ENCODE measurements at places on chromosomes 2 and 18. TPM values are rescaled to one million over a fixed set of nuclear protein-coding genes. Genes with fewer than 3 reads are reported as not detected.

GRCh38 chr2:111062417-111062816 lies 58.3 kb upstream of the BCL2L11 start:
- DNase-seq, result no peak

GRCh38 chr18:61127714-61128467 lies 205.3 kb upstream of the CDH20 start:
- no peak for DNase-seq

DNA sequence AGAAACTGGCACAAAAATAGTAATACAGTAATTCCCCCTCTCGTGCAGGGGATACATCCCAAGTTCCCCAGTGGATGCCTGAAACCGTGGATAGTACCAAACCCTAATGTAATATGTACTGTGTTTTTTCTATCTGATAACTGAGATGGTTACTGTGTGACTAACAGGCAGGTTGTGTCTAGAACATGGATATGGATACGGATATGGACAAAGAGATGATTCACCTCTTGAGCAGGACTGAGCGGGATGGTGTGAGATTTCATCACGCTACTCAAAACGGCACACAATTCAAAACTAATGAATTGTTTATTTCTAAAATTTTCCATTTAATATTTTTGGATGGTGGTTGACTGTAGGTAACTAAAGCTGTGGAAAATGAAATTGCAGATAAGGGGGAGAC lies 3.4 kb downstream of the MBD1 start:
- no peak for DNase-seq

DNA sequence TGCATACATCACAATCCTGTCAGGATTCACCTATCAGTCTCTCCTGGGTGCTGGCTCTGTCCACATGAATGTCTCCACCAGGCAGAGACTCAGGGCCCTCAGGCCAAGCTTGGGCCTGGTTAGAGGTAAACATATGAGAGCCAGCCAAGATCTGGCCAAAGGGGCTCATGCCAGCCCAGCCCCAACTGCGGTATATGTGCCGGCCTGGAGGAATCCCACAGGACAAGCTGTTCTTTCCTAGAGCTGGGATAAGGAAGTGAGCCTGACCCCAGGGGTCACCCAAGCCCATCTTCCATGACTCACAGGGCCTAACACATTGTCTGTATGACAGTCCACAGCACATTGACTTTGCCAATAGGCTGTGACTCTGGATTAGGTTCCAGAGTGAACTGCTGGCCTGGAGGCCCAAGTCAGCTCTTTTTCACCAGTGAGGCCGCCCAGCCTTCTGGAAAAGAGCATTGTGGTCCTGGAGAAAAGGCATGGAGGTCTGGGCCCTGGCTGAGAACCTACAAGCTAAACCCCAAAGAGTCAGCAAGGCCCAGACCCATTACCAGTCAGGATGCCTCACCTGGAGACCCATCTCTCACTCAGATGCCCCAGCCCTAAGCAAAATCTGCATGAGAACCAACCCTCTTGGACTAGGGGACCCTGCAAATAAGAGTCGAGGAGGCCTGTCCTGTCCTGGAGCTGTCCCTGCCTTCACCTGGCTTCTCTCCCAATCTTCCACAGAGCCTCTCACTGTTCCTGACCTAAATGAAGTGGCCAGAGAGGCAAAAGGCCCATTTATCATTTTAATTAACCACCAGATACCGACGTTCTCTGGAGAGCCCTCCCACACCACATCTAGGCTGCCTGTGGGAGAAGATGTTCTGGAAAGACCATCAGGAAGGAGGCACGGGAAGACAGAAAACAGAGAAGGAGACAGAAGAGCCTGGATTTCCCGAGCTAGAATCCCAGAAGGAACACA lies 120.9 kb upstream of the PKDCC start:
- no peak for DNase-seq

DNA sequence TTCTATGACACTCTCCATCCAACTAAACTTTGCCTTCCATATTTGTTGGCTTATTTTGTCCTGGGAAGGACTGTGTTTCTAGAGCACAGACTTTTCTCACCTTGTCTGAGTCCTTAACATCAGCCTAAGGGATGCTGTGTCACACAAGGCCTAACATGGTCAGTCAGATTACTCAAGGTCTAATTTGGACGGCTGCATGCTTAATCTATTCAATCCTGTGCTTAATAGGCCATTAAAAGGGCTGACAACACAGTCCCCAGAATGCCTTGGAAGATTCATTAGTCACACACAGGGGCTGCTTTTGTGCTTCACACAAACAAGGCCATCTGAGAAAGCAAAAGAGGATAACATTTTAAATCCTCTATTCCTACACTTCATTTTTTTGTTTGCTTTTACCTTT lies 84.0 kb downstream of the DYNAP start:
- DNase-seq, result peak; percentile 40

DNA sequence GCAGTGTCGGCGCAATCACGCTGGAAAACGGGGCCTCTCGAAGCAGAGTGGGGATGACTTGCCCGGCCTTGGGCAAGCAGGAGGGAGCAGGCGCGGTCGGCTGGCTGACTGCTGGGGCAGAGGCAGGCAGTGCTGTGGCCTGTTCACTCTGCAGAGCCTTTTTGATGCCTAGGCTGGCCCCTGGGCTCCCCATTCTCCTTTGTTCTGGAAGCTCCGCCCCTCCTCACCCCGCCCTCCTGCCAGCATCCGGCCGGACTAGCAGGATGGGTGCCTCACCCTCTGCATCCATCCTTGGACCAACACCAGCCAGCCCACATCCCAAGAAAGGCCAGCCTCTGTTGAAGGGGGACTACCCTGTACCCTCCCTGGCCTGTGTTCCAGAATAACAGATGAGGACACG lies at the start of gene ASPRV1:
ASPRV1 (minus strand) TSS at position 136 of the 400 bp plus-strand sequence. CDS start 195 bp downstream, outside the sequence.
- DNase-seq, result no peak

DNA sequence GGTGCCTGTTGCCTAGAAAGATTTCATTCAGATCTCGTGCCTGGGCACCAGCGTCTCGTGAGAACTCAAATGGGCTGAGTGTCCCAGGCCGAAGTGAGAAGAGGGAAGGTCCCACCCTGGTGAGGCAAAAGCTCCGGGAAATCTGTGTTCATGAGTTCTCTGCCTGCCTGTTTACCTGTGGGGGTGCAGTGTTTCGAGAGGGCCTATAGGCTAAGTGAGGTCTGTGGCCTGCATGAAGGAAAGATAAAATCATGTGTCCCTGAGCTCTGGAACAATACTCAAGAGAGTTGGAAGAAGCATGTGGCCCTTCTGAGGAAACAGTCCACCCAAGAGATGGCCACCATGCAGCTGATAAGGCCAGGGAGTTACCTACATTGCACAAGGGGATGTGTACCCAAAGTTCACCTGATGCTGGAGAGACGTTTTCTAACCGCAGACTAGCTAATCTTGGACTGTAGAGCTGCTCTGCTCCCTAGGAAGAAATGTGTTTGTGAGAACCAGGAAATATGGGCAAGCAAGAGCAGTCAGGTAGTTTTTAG lies 63.5 kb upstream of the ST3GAL5 start:
- no peak for DNase-seq

GRCh38 chr2:224248944-224249371 lies 152.9 kb downstream of the FAM124B start:
- DNase-seq, result no peak

DNA sequence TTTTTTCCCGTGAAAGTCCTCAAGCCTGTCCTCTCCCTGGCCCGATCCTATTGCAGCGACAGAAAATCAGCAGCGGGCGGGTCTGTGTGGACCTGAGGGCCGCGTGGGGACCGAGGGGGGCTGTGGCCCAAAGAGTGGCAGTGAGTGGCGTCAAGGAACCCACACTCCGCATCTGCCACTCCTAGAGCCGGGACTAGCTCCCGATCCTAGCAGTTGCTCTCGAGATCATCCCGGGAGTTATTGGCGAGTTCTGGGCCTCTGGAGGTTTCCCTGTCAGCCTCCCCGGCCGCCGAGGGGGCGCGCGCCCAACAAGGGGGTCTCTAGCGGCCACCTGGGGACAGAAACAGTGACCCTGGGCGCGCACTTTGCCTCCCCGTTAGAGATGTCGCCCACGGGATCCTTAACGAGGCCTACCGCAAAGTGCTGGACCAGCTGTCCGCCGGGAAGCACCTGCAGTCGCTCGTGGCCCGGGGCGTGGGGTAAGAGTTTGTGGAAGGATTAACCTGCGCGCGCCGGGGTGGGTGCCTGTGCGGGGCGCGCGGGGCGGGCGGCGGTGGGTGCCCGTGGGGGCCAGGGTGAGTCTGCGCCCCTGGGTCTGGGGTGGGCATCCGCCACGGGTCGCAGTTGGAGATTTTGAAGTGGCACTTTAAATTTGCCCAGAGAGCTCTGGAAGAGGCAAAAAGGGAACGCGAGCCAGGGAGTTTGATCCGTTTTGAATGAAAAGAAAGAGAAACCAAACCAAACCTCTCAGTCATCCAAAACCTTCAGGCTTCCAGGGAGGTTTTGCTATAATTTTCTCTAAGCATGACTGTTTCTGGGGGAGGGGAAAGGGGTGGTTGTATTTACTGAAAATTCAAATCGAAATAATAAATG lies 3.5 kb downstream of the ADCYAP1 start:
- DNase-seq, result peak; percentile 39

DNA sequence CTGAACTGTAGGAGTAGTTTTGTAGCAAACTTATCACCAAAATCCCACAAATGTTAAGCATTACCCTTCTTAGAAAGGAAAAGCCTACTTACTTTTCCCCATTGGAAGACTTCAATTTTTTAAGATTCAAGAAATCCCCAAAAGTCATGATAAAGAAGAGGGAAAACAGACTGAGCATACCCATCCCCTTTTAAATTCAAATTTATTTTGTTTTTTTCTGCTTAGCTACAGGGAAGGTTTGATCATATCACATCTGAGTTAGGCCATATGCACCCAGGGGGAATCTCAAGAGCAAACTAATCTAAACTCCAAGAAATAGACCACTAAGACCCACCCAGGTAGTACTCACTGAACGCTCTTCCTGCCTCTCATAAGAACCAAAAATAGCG lies 174.6 kb downstream of the TGIF1 start:
- DNase-seq, result no peak

- no peak for DNase-seq
Observed at GRCh38 chr2:165376571-165376975, 92.9 kb upstream of the CSRNP3 start.

- peak; percentile 94 for DNase-seq
Observed at GRCh38 chr2:42141687-42142546, 27.2 kb upstream of the EML4 start.

- no peak for DNase-seq
Observed at GRCh38 chr2:41859615-41860514, 188.0 kb upstream of the PKDCC start.

- DNase-seq, result no peak
Observed at GRCh38 chr2:167537743-167538142, 649.5 kb downstream of the XIRP2 start.

DNA sequence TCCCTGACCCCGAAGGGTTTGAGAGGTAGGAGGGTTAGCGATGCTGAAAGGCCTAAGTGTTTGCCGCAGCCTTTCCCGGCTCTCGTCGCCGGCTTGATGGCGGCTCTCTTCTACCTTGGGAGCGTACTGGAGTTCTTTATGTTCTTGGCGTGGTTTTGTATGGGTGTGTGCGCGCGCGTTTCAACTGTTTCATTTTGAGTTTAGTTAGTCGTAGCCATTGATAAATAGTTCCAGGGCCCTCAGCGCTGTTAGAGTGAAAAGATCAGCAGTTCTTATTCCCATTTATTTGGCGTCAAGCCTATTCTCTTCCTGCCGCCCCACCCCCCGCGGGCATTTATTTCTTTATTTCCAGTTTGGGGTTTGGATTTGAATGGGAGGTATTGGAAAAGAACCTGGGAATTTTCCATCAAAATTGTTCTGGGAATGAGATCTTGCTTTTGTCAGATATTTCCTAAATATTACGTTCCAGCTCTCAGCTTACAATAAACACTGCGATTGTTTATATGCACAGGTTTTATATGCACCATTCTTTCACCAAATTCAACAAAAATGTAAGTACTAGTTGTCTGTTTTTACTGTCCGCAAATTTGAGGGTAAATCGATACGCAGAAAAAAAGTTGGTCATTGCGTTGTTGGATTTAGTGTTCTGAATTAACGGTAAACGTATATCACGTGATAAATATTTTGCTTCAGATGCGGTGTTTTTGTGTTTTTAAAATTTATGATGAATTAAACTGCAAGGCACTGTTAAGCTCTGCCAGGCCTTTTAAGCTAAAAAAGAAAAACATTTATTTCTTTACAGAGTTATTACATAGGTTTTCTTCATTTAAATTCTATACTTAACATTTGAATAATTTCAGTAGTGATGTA lies 954 bp downstream of the CCNT2 start:
- DNase-seq, result no peak

- peak; percentile 91 for DNase-seq
Observed at GRCh38 chr2:177651833-177652232, 259.3 kb downstream of the AGPS start.

- DNase-seq, result no peak
Observed at GRCh38 chr2:239973386-239973785, 51.8 kb downstream of the NDUFA10 start.

- no peak for DNase-seq
Observed at GRCh38 chr2:234364661-234365060, 132.2 kb downstream of the ARL4C start.

- DNase-seq, result no peak
Observed at GRCh38 chr2:120066800-120067547, 54.1 kb downstream of the EPB41L5 start.

The AKAIN1 gene
- polyA plus RNA-seq, result not detected

The ICOS gene
- not detected for polyA plus RNA-seq

The OTX1 gene
- polyA plus RNA-seq, result not detected

The DUSP28 gene
- polyA plus RNA-seq, result 5.9 TPM

The BCL2L11 gene
- 6.5 TPM for polyA plus RNA-seq

The CFC1 gene
- polyA plus RNA-seq, result not detected

The SP100 gene
- 35.7 TPM for polyA plus RNA-seq

The BOLL gene
- polyA plus RNA-seq, result not detected

All from kidney (tissue), 22 donors.